ENCODE measurements at places on chromosomes 5 and 9.

DNA sequence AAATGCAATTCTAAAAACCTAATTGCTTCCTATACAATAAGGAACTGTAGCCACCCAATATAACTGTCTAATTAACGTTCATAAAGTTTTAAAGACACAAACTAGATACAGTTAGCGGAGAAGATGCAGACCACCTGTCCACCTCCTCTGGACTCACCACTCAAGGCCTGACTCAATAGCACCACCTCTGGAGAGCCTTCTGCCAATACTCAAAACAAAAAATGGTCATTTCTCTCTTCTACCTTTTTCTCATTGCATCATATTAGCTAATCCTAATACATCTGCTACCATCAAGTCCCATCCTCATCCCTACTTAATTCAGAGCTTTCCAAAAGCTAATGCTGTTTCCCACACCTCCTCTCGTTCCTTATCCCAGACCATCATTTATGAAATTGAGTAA, 159.9 kb downstream of the MLLT3 start:
- DNase-seq, result no peak

DNA sequence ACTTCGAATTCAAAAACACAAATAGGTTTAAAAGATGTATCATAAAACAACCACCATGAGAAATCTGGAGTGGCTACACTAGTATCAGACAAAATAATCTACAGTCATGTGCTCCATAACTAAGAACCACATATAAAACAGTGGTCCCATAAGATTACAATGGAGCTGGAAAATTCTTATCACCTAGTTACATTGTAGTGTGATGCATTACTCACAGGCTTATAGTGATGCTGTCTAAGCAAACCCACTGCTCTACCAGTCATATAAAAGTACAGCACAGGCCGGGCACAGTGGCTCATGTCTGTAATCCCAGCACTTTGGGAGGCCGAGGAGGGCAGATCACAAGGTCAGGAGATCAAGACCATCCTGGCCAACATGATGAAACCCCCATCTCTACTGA, 160.1 kb downstream of the ROR2 start:
- no peak for DNase-seq

GRCh38 chr5:59845730-59846129, 47.8 kb downstream of the PDE4D start:
- no peak for DNase-seq

DNA sequence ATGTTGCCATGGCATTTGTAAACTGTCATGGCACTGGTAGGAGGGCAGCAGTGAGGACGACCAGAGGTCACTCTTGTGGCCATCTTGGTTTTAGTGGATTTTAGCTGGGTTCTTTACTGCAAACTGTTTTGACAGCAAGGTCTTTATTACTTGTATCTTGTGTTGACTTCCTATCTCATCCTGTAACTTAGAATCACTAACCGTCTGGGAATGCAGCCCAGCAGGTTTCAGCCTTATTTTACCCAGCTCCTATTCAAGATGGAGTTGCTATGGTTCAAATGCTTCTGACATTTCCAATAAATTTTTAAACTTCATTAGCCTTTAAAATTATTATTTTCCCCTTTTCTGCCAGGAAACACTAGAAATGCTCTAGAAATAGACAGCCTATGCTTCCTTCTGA, 839.1 kb downstream of the NR2F1-AS1 start:
- DNase-seq, result no peak

GRCh38 chr5:169429044-169429443, 128.1 kb upstream of the SLIT3 start:
- DNase-seq, result no peak

- DNase-seq, result no peak
Measured at GRCh38 chr5:110087829-110088228, 398.1 kb downstream of the MAN2A1 start.

DNA sequence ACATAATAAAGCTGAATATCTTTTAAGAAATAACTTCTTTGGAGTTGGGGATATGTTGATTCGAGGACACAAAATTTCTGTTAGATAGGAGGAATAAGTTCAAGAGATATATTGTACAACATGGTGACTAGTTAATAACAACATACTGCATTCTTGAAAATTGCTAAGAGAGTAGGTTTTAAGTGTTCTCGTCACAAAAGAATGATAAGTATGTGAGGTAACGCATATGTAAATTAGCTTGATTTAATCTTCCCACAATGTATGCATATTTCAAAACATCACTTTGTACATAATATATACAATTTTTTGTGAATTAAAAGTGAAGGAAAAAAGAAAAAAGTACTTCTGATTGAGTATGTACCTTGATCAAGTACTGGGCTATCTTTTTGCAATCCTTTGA, 428.0 kb upstream of the TRPC7 start:
- no peak for DNase-seq

DNA sequence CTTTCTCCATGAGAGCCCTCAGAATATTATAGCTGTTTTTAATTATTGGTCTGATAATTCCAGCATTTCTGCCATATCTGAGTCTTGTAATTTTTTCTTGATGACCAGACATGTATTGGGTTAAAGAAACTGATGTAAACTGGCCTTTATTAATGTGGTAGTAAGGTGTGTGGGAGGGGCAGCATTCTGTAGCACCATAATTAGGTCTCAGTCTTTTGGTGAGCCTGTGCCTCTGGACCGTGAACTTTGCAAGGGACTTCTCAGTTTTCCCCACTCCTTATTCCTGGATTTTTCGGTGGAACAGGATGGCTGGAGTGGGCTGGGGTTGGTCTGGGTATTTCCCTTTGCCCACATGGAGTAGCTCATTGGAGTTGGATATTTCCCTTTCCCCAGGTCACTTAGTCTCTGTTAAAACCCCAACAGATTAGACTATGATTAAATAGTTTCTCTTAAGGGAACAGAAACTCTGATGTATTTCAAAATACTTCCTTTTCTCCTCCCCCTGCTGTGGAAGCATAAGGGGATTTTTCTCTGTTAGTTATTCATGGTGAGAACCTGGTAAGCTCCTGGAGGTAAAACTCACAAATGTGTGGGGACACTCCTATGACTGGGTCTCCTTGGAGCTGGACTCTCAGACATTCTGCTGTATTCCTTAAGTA, 52.4 kb downstream of the FSD1L start:
- no peak for DNase-seq

DNA sequence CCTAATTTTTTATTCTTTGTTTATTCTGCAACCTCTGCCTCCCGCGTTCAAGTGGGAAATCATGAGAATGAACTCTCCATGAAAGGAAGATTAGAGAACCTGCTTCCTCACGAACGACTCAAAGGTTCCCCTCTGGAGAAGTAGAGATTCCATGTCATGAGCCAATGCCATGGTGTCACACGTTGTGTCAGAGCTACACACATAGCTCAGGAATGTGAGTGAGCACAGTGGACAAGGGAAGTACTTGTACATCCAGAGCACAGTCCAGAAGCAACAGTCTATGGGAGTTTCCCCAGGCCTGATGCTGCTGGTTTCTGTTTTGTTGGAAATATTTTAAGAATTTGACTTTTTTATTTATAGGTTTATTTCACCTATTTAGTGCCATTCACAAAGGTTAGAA, 26.8 kb upstream of the PPP2CA start:
- DNase-seq, result no peak

GRCh38 chr9:134204991-134205578, 40.7 kb upstream of the RNU6ATAC start:
- no peak for DNase-seq

DNA sequence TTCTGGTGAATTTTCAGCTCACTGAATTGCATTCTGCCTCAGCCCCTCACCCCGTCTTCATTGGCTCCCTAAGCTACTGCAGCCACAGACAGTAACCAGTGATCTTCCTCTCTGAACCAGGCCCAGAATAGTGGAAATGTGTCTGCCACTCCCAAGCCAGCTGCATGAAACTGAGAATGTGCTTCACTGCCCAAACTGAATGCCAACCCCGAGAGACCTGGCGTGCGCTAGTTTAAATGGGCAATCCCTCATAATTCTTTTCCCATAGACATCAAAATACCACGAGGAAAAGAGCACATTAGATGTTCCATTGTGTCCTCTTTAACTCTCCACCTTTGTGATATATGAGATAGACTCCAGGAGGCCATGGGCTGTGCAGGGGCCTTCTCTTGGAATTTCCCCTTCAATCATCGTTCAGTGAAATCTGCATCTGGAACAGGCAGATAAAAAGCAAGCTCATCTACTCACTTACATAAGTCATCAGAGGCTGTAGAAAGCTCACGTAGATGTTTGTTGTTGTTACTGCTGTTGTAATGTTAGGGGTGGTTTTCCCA, 320.2 kb downstream of the NFIB start:
- no peak for DNase-seq

DNA sequence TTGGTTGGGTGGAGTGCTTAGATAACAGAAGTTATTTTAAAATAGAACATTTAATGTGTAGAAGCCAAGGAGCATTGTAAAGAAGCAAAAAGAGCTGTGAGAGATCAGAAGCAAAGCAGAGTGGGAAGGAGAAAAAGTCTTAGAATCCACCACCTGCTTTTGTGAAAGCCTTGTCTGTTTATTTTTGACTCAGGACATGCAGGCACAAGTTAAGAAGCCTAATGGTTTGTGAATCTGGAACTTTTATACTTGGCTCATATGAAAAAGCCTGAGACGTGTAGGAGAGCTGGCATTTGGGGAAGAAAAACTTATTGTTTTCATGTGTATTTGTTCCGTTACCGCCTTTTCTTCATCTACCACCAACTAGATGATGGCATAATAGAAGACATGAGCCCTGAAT, 38.5 kb upstream of the ITGA2 start:
- DNase-seq, result no peak

GRCh38 chr9:7402334-7403027, 397.1 kb downstream of the DMAC1 start:
- DNase-seq, result no peak

GRCh38 chr9:112699230-112699629, 18.7 kb downstream of the INIP start:
- no peak for DNase-seq

DNA sequence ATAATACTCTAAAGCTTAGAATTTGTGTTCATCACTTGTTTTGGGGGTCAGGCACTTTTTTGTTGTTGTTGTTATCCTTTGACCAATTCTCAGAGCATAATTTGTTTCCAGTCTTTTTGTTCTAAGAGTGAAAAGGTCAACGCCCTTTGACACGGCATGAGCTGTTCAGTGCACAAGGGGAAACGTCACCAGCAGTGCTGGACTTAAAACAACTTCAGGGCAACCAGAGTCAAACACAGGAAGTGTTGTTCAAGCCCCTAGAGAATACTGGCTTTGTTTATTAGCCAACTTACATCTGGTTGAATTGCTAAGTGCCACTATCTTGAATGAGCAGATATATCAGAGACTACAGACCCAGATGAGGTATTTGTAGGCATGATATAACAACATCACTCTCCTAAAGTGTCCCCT, 368.9 kb downstream of the TMEM161B start:
- DNase-seq, result no peak

DNA sequence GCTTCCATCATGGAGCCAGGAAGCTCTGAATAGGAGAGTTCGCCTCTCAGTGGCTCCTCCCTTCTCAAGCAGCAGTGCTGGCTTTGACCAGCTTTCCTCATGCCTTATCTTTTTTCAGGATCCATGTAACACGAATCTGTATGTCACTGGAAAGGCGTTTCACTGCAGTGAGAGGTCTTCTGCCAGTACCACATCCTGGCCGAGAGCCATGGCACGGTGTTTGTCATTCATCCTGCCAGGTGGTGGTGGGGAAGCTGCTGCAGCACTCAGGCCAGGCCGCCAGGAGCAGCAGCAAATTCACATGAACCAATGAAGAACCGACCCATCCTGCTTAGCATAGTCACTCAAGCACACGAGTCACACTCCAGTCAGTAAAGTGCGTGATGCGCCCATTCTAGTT, 179.0 kb downstream of the FANCC start:
- DNase-seq, result no peak
